Activated CD4-positive, alpha-beta memory T cell treated with anti-CD3 and anti-CD28 coated beads, Interleukin-2, amount 10 ng/mL, durations not matched to agents 7 days and 5 days (primary cell): ENCODE measurements at places on chromosomes 13 and 19. TPM values are rescaled to one million over a fixed set of nuclear protein-coding genes. Genes with fewer than 3 reads are reported as not detected.
A peak's percentile ranks its signal among the peaks of the same experiment; 100 is the strongest.

DNA sequence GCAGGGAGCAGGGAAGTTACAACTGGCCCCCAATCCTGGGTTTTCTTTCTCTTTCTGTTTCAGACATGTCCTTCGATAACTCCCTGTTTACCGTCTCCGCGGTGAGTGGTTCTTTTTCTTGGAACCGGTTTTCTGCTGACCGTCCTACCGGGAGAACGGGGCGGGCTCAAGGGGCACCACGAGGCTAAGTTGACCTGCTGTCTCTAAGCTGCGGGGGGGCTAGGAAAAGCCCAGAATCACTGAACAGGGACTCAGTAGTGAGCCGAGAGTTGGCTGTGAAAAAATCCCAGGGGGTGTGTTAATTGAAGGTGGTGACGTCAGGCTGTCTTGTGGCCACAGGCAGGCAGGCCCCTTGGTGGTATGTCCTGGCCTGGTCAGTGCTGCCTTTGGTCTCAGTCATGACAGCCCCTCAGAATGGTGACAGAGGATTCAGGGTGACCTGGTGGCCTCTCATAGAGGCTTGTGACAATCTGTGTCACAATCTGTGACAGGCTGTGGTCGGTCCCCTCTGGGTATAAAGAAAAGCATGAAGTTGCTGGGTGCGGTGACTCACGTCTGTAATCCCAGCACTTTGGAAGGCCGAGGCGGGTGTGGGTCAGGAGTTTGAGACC is 8.1 kb upstream of the CARM1 start:
- no peaks in the 10 kb centered on the region for H3K36me3 ChIP-seq
- no peak overlapping the region for H3K27ac ChIP-seq
- DNase-seq = no peak

The FUT2 gene
- total RNA-seq = not detected

The CASP14 gene
- not detected for total RNA-seq

DNA sequence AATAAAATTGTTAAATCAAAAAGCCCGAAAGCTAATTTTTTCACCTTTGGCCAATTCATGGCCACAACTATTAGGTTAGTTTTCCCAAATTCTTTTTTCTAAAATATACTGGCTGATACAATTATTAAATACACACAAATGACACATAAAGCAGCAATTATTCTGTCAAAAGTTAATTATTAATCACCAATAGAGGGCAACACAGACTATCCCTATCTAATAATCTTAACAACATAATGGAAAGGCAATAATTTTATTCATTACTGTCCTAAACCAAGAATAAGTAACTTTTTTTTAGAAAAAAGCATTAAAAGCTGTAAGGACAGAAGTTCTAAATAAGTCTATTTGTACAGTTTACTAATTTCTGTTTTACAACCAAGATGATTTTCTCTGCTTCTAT is 51.7 kb downstream of the KATNAL1 start:
- H3K4me1 ChIP-seq = peaks cover 22% of the 10 kb centered on the region
- H3K36me3 ChIP-seq = peaks cover 14% of the 10 kb centered on the region
- H3K27ac ChIP-seq = no peak overlapping the region
- H3K4me3 ChIP-seq = no peak overlapping the region
- DNase-seq = no peak

The PLK5 gene
- not detected for total RNA-seq

The NCR1 gene
- not detected for total RNA-seq

DNA sequence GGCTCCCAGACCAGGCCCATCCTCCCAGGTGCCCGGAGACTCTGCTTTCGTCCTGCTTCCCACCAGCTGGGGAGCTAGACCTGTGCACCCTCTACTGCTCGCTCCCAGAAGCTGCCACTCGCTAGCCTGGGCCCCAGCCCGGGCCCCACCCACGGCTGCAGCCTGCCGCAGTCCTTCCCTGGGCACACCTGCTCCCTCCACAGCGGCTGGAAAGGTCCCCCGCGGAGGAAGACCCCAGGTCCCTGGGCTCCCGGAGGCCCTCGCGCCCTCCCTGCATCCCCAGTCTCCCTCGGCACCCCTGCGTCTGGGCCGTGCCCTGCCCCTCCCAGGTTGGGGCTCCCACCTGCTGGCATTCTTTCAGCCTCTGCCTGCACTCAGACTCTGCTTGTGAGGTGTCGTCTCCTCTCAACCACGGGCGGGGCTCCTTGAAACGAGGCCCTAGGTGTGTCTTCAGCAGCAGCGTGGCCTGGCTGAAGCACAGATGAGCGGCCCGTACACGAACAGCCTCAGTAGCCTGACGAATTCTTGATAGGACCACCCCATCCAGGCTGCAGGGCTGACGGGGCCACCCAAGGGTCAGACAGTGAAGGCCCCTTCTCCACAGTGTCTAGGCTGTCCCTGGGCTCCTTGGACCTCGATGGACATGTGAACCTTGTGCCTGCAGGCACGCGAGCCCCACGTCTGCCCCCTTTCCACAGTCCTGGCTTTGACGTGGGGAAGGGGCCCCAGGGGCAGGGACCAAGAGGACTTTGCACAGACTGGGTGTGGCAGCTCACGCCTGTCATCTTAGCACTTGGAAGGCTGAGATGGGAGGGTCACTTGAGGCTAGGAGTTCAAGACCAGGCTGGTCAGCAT is 27.9 kb downstream of the DOT1L start:
- peaks cover 32% of the 10 kb centered on the region for H3K36me3 ChIP-seq
- no peak overlapping the region for H3K4me3 ChIP-seq
- no peaks in the 10 kb centered on the region for H3K27me3 ChIP-seq
- peaks cover 9% of the 10 kb centered on the region for H3K4me1 ChIP-seq
- no peak for DNase-seq

DNA sequence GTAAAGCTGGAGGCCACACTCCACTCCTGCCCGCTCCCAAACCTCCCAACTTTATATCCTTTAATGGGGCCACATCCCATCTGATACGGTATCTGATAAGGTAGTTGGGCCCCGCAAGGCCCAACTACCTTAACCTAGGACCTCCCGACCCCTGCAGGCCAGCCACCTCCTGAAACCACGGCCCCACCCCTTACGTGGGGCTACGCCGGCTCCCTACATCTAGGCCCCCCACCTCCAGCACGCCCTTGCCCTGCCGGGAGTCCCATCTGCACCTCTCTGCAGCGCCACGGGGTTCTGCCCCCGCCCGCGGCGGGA is 2.2 kb downstream of the IGFLR1 start:
- H3K36me3 ChIP-seq = peaks cover 39% of the 10 kb centered on the region
- peak overlapping the region; percentile 81 for H3K4me3 ChIP-seq
- DNase-seq = no peak
- peaks cover 48% of the 10 kb centered on the region for H3K4me1 ChIP-seq

The PCDH17 gene
- not detected for total RNA-seq

DNA sequence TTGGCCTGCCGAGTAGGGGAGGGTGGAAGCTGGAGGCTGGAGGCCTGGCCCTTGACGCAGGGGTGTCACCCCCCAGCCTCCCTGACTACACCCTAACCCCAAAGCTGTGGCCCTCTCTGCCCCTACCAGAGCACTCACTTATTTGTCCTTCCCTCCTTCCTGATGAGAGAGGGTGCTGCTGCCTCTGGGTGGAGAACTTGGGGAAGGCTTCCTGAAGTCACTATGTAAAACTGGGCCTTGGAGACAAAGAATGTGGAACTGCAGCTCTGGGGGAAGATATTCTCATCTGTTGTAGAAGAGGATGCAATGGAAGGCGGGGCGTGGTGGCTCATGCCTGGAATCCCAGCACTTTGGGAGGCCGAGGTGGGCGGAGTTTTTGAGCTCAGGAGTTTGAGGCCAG is 485.2 kb downstream of the ZNF536 start:
- no peak overlapping the region for H3K4me3 ChIP-seq
- no peaks in the 10 kb centered on the region for H3K36me3 ChIP-seq
- H3K27me3 ChIP-seq = no peaks in the 10 kb centered on the region
- no peaks in the 10 kb centered on the region for H3K4me1 ChIP-seq
- H3K27ac ChIP-seq = no peak overlapping the region
- no peak for DNase-seq

The ZNF799 gene
- total RNA-seq = 4.7 TPM

GRCh38 chr19:43784241-43784980 is 3.6 kb upstream of the KCNN4 start:
- peaks cover 5% of the 10 kb centered on the region for H3K27me3 ChIP-seq
- peak overlapping the region; percentile 64 for H3K4me3 ChIP-seq
- H3K27ac ChIP-seq = peak overlapping the region; percentile 89
- DNase-seq = peak; percentile 72
- peaks cover 13% of the 10 kb centered on the region for H3K36me3 ChIP-seq

DNA sequence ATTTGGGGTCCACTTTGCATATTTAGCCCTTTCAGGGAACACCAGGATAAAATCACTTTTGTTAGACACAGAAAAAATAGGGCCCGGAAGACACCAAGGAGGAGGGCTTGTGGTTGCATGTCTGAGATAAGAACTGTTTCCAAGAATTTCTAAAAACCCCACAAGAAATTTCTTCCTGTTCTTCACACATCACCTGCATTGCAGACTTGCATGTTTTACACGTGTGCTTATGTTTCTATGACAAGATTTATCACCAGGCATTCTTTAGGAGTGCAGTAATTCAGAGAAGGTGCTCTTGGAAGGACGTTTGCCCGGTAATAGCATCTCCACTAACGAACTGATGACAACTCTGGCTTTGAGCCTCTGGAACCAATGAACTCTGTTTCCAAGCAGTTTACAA is 7.1 kb upstream of the ACTL9 start:
- peak; percentile 29 for DNase-seq
- peaks cover 4% of the 10 kb centered on the region for H3K27me3 ChIP-seq
- H3K4me1 ChIP-seq = peaks cover 64% of the 10 kb centered on the region
- peak overlapping the region; percentile 95 for H3K27ac ChIP-seq

DNA sequence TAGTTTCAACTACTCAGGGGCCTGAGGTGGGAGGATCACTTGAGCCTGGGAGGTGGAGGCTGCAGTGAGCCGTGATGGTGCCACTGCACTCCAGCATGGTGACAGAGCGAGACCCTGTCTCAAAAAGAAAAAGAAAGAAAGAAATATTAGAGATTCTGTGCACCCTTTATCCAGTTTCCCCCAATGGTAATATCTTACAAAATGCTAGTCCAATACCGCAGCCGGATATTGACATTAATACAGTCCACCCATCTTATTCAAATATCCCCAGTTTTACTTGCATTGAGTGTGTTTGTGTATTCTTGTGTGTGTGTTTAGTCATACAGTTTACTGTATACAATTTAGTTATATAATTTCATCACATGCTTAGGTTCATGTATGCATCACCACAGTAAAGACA is 8.6 kb upstream of the IFNL4 start:
- no peak overlapping the region for H3K27ac ChIP-seq
- H3K36me3 ChIP-seq = no peaks in the 10 kb centered on the region
- peaks cover 5% of the 10 kb centered on the region for H3K4me1 ChIP-seq
- H3K4me3 ChIP-seq = no peak overlapping the region
- no peak for DNase-seq
- H3K27me3 ChIP-seq = peaks cover 21% of the 10 kb centered on the region

The LTBP4 gene
- 121 TPM for total RNA-seq

GRCh38 chr13:63972328-63972727 is 2556.7 kb upstream of the PCDH20 start:
- H3K4me3 ChIP-seq = no peak overlapping the region
- no peaks in the 10 kb centered on the region for H3K27me3 ChIP-seq
- no peak overlapping the region for H3K27ac ChIP-seq
- no peaks in the 10 kb centered on the region for H3K36me3 ChIP-seq
- no peaks in the 10 kb centered on the region for H3K4me1 ChIP-seq
- DNase-seq = no peak

The LILRA6 gene
- 0.68 TPM for total RNA-seq

- DNase-seq = no peak
- H3K4me3 ChIP-seq = no peak overlapping the region
- no peaks in the 10 kb centered on the region for H3K36me3 ChIP-seq
- H3K27me3 ChIP-seq = no peaks in the 10 kb centered on the region
- H3K4me1 ChIP-seq = no peaks in the 10 kb centered on the region
- H3K27ac ChIP-seq = no peak overlapping the region
Observed at GRCh38 chr13:109669234-109669612, 117.2 kb downstream of the IRS2 start.

- H3K36me3 ChIP-seq = no peaks in the 10 kb centered on the region
- H3K27me3 ChIP-seq = no peaks in the 10 kb centered on the region
- H3K27ac ChIP-seq = no peak overlapping the region
- no peak overlapping the region for H3K4me3 ChIP-seq
Observed at GRCh38 chr19:3251229-3251628, 26.8 kb downstream of the CELF5 start.

The ZNF441 gene
- 8.9 TPM for total RNA-seq

- DNase-seq = no peak
- H3K27me3 ChIP-seq = peaks cover 15% of the 10 kb centered on the region
Observed at GRCh38 chr13:94753327-94753726, 41.0 kb upstream of the SOX21 start.

The CCDC194 gene
- total RNA-seq = 4.9 TPM

- H3K27me3 ChIP-seq = peaks cover 17% of the 10 kb centered on the region
- no peak for DNase-seq
- no peaks in the 10 kb centered on the region for H3K36me3 ChIP-seq
- H3K4me3 ChIP-seq = no peak overlapping the region
Observed at GRCh38 chr13:26678796-26679195, 81.8 kb downstream of the GPR12 start.

- H3K27ac ChIP-seq = no peak overlapping the region
- no peak overlapping the region for H3K4me3 ChIP-seq
- no peaks in the 10 kb centered on the region for H3K4me1 ChIP-seq
- H3K36me3 ChIP-seq = no peaks in the 10 kb centered on the region
Observed at GRCh38 chr13:95434111-95434510, 118.4 kb upstream of the CLDN10 start.

The SHC2 gene
- not detected for total RNA-seq

The PLPPR3 gene
- total RNA-seq = not detected

GRCh38 chr13:73397496-73398305 is 338.9 kb downstream of the KLF5 start:
- H3K4me1 ChIP-seq = no peaks in the 10 kb centered on the region
- no peak overlapping the region for H3K27ac ChIP-seq
- DNase-seq = no peak
- no peak overlapping the region for H3K4me3 ChIP-seq

DNA sequence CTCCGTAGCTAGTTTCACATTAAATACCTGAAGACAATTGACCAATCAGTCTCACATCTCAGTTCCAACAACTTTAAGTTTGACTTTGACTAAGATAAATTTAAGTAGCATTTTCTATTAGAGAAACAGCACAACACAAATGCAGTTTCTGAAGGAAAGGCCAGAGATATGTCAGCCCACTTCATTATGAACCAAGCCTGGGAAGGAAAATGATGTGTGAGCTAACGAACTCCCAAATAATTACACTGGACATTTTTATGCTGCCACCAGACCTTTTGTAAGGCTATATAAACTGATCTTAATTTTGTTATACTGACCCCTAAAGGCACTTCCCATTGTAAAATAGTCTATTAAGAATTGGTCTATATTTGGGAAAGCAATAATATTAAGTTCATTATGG is 57.9 kb upstream of the DACH1 start:
- H3K27me3 ChIP-seq = no peaks in the 10 kb centered on the region
- no peaks in the 10 kb centered on the region for H3K36me3 ChIP-seq
- H3K4me1 ChIP-seq = no peaks in the 10 kb centered on the region
- H3K27ac ChIP-seq = no peak overlapping the region

The HRC gene
- not detected for total RNA-seq

The APLP1 gene
- total RNA-seq = 0.76 TPM

DNA sequence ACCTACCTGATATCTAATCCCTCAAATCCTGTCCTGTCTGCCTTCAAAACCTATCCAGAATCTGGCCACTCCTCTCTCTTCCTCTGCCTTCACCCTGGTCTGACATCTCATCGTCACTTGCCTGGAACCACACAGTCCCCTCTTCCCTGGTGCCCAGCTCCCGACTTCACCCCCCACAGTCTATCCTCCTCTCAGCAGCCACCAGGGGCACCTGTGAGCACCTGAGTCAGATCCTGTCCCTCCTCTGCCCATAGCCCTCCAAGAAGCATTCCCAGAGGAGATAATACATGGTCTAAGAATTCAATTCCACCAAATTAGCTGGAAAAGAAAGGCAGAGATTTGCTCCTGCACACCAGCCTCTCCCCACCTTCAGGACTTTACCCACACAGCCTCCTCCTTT is 48.9 kb downstream of the ZNRF4 start:
- no peak overlapping the region for H3K27ac ChIP-seq
- no peaks in the 10 kb centered on the region for H3K4me1 ChIP-seq
- H3K36me3 ChIP-seq = peaks cover 3% of the 10 kb centered on the region

The CDX2 gene
- not detected for total RNA-seq
